ENCODE measurements at places on chromosomes 6 and 20.

DNA sequence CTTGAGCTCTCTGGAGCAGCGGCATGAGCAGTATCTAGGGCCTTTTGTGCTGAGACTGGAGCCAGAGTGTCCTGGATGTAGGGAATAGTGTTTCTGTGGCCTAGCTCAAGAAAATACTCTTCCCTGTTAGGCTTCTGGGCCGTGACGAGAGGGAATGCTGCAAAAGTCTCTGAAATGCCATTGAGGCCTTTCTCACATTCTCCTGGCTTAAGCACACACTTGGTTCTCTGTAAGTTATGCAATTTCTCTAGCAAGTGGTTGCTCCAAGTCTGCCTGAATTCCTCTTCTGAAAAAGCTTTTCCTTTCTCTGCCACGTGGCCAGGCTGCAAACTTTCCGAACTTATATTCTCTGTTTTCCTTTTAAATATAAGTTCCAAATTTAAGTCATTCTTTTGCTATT lies 744.4 kb downstream of the GRIK2 start:
- DNase-seq, result no peak

- DNase-seq, result no peak
These were observed 822 bp downstream of the RAB22A start for GRCh38 chr20:58310291-58310782.

GRCh38 chr6:141610741-141611140 lies 522.0 kb upstream of the GJE1 start:
- no peak for DNase-seq

- peak; percentile 53 for DNase-seq
These were observed 586 bp downstream of the ZNF512B start for GRCh38 chr20:63968928-63969760.

GRCh38 chr6:155426408-155426945 lies 29.2 kb downstream of the NOX3 start:
- DNase-seq, result no peak

DNA sequence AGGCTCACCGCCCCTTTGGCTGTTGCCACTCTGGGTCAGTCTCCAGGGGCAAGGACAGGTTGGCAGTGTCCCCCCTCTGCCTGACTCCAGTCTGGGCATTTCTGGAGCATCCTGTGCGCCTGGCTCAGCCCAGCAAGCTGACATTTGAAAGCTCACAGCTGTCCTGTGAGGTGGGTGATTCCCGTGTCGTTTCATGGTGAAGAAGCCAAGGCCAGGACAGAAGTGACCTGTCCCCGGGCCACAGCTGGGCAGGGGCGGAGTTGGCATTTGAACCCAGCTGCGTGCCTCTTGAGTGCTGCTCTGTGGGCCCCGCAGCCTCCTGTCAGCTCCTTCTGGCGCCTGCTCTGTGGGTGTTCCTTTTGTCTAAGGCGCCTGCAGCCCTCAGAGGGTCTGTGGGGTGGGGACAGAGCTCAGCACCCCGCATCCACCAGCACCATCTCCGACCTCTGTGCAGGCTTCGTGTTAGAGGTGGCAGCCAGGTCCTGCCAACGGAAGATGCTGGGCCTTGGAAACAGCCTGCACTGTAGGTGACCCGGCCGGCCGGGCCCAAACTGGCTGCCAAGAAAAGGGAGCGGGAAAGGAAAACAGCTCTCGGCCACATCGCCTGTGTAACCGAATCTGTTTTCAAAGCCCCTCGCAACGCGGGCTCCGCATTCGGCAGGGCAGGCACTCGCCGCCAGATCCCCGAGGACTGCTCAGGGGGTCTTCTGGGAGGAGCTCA lies 5.8 kb upstream of the GATA5 start:
- no peak for DNase-seq

DNA sequence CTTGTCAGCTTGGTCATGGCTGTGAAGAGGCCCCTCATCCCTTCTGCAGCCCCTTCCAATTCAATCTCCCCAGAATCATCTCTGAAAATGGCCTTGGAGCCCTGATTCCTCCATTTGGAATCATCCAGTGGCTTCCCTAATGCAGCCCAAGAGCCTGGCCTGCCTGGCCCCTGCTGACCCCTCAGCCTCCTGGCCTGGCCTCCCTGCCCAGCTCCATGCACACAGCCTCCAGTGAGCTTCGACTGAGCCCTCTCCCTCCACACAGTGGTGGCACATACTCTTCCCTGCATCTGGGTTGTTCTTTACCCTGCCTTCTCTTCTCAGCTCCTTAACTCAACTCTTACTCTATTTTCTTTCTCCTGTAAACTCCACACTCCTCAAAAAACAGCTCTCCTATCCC lies 120.9 kb downstream of the ANKRD60 start:
- no peak for DNase-seq

- DNase-seq, result peak; percentile 14
These were observed 1.1 kb downstream of the LRRC1 start for GRCh38 chr6:53795702-53796450.

DNA sequence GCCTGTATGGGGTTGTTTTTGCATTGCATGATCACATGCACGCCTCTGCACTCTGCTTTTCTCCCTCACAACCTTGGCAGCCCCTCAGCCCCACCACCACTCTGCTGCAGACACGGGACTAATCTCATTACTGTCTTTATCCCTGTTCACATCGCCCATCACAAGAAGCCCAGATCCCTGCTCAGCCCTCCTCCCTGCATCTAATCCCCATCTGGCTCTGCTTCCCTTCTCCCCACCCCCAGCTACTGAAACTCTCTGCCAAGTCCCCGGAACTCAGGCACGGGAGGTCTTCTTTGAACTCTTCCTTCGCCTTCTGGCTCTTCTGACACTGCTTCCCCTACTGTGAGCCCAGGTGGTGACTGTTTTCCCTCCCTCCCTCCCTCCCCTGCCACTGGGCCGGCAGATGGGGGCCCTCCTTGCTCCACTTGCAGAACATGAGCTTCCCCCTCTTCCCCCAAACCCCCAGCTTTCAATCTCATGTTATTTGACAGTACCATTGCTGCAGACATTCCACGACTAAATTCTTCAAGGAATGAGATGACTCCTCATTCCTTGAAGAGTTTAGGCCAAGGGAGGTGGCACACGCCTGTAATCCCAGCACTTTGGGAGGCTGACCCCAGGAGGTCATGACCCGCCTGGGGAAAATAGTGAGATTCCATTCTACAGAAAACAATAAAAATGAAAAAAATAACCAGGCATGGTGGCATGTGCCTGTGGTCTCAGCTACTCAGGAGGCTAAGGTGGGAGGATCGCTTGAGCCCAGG lies 21.9 kb upstream of the TULP1 start:
- DNase-seq, result no peak

- DNase-seq, result no peak
These were observed 51.7 kb downstream of the DTD1 start for GRCh38 chr20:18639501-18639979.

DNA sequence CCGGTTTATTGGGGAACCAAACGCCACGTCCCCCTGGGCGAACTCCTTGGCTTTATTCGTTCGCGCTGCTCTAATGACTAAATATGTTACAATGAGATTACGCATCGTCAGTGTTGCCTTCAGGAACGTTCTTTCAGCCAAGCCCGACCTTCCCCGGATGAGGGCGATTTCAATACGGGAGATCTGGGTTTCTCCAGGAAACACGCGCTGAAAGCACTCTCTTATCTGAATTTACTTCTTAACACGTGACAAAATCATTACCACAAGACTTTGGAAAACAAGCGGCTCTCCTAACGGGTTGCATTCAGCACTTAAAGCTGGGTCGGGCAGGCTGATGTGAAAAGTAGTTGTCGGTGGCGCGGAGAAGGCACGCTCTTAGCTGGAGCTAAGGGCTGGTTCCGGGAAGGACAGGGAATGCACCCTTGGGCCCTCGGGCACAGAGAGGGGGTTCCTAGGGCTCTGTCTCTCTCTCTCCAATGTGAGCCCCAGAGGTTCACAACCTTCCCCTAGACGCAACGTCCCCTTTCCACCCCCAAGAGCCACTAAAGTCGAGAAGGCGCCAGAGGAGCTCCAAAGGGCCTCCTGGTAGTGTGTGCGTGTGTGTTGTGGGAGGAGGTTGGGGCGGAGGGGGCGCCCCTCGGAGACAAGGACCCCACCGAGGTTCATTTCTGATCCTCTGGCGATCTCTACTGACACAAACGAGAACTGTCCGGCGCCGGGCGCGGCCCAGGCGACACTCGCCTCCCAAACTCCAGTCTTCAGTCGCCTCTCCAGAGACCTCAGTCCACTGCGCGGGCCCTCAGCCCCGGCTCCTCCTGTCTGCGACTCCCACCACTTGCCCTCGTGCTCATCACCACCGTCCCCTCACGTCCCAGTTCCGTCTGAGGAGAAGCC lies 7.1 kb upstream of the NKX2-2 start:
- no peak for DNase-seq

GRCh38 chr6:146543940-146544615 lies 445 bp downstream of the RAB32 start:
- peak; percentile 7 for DNase-seq

- no peak for DNase-seq
These were observed 16.4 kb downstream of the PIGT start for GRCh38 chr20:45432294-45432693.

DNA sequence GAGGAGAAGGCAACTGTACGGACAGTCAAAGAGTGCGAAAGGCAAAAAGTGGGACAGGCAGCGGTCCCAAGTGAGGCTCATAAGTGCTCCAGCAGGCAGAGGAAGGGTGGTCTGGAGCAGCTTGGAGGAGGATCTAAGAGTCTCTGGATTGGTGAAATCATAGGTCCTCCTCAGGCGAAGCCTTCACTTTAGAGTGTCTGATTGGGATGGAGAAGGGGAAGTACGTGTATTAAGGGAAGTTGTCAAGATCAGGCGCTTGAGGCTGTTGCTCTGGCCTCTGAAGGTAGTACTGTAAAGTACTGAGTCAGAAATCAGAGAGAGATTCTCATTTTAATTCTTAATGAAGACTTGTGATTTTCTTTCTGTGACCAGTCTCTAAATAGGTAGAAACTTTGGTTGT lies 185.6 kb downstream of the KIF16B start:
- no peak for DNase-seq

GRCh38 chr20:17659801-17660200 lies 22.2 kb downstream of the RRBP1 start:
- no peak for DNase-seq

DNA sequence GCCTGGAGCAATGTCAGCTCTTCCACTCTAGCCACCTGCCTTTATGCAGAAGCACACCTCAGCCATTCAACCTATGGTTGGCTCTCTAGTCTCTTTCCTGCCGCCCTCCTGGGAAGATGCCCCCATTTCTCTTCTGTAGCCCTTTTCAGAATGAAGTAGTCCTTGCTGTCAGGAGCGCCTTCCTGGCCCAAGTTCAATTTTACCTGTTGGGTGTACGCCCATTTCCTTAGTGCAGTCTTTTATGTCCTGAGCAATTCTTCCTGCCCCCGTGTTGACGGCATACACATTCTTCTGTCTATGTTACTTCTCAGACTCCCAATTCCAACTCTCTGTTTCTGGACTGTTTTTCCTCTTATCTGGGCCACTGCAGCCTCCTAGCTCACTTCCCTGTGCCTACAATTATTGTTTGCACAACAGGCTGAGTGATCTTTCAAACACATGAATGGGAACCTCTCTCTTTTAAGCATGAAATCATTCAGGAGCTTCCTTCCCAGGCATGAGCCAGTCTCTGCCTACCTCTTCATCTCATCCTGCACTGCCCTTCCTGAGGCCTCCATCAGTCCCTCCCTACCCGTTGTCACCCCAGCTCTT lies 389.2 kb downstream of the CD83 start:
- DNase-seq, result no peak

GRCh38 chr6:158312672-158313397 lies 570 bp downstream of the TULP4 start:
- no peak for DNase-seq

DNA sequence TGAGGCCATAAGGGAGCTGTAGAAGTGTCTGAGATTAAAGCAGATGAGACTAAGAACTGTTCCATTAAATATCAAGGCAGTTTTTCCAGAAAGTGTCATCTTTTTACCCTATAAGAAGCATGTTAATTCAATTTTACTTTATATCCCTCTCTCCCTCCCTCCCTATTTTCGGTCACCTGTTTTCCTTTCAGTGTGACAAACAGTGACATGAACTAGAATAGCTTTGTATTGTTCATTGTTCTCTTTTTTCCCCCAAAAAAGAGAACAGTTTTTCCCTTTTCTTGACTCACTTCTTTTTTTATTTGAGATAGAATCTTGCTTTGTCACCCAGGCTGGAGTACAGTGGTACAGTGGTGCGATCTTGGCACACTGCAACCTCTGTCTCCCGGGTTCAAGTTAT lies 269.3 kb downstream of the ZFAND3 start:
- DNase-seq, result no peak

DNA sequence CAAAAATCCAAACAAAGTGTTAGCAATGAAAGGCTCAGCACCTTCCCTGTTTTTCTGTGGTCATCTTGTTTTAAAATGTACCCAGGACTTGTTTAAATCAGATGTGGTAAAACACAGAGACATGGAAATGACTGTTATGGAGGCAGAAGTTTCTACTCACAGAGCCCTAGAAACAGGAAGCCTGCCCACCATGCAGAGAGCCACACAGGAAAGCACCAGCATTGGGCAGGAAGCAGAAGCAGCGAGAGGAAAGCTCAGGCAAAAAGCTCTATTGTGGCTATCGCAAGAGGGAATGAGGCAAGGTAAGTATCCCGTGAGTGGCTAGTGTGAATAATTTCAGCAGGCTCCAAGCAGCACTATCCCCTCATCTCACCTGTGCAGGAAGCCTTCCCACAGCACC lies 42.8 kb downstream of the GPR6 start:
- DNase-seq, result no peak

- DNase-seq, result no peak
These were observed 6.7 kb downstream of the XRN2 start for GRCh38 chr20:21309678-21310467.

DNA sequence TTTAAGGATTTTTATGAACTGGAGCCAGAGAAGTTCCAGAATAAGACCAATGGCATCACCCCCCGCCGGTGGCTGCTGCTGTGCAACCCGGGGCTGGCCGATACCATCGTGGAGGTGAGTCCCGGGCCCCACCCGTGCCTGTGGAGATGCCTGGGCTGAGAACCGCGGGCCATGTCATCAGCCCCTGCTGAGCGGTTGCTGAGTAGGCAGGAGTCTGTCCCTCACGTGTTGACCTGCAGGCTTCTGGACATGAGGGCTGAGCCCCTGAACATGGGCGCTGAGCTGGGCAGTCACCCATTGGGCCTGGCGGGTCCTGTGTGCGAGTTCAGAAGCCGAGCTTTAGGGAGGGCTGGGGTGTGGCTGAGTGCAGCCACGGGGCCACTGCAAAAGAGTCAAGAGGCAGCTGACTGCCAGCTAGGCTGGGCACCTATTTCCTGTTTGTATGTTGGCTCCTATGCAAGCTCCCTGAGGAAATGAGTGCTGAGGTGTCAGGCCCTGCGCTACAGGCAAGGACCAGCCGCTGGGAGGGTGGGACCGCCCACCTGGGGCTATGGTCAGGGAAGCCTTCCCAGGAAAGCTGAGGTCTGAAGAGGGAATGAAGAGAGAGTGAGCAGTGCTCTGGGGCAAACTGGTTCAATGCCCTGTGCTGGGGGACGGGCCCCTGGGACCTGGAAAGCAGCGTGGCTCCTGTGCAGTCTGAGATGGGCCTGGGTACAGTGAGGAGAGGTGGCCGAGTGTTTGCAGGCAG lies 34.3 kb downstream of the PYGB start:
- DNase-seq, result peak; percentile 8

DNA sequence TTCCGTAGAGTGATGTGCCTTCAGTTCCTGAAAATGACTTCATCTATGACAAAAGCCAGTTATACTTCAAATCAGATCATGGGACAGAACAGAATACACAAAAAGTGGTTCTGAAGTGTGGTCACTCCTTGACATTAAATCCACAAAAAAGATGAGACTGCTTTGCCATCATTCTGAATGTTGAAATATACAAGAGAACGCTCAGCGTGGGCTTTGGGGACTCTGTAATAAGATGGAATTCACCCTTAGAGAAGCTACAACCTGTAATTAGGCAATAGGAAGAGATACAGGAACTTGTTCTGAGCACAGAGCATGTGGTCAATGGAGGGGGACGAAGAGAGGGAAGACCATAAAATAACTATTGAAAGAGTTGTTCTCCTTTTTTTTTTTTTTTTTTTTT lies 184.3 kb downstream of the CARMIL1 start:
- no peak for DNase-seq
